Fibroblast of the conjunctiva (primary cell): ENCODE measurements at places on chromosomes 16 and 17.

- no peak for DNase-seq
These were observed 24.0 kb upstream of the GRIN2A start for GRCh38 chr16:10206215-10206614.

- DNase-seq: no peak
These were observed 542 bp downstream of the KLHL36 start for GRCh38 chr16:84648595-84649510.

GRCh38 chr17:66661411-66662256 lies 173.3 kb upstream of the CACNG5 start:
- DNase-seq: no peak

- peak; percentile 97 for DNase-seq
These were observed 3.6 kb upstream of the HROB start for GRCh38 chr17:44137891-44138709.

DNA sequence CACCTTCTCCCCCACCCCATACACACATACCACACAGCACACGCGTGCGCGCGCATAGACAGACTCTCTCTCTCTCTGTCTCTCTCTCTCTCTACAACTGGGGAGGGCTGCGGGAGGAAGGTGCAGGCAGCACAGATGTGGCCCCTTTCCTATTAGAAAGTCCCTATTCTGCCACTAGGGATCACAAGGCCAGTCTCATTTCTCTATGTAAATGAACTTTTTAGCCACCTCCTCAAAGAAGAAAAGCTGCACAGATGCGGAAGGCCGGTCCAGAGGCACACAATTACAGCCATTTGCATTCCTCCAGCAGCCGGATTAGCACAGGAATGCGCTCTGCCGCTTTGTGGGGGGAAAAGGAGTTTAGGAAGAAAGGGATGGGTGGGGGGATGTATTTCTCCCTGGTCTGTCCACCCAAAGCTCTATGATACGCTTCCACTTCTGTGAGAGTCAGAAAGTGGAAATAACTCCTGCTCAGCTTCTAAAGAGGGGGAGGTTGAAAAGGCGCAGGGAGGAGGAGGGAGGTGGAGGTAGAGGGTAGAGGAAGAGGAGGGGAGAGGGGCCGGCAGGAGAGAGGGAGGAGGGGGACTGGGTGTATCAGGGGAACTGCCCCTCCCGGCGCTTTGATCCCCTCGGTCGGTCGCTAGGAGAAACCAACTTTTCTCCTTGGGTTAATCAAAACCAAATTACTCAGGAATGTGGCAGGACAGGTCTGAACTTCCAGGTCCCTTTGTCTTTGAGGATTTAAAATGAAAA lies 11.7 kb downstream of the ZFHX3 start:
- no peak for DNase-seq

DNA sequence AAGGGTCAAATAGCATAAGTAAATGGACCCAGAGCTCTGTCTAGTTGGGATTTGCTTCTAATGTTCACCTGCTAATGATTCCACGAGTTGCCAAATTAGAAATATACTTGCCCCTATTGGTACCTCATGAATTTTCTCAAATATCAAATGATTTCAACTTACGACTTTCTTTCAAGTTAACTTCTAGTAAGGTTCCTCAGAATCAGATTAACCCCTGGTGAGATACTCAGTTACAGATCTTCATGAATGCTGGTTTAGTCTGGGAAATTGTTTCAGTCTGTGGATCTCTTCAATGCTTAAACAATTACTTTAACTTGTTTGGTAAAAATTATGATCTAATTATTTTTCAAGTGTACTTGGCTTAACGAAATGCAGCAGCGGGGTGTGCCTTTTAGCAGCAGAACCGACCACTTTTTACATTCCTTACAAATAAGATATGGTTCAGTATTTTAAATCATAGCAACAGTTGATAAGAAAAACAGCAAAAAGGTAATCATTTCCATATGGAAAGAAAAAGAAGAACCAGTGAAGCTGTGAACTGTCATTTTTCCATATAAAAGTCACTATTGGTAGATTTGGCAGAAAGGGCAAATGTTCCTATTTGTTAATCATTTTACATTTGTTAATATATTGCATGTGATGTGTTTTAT lies 34.5 kb downstream of the TUBD1 start:
- DNase-seq: no peak

GRCh38 chr17:39536468-39536867 lies 71.3 kb downstream of the NEUROD2 start:
- no peak for DNase-seq

DNA sequence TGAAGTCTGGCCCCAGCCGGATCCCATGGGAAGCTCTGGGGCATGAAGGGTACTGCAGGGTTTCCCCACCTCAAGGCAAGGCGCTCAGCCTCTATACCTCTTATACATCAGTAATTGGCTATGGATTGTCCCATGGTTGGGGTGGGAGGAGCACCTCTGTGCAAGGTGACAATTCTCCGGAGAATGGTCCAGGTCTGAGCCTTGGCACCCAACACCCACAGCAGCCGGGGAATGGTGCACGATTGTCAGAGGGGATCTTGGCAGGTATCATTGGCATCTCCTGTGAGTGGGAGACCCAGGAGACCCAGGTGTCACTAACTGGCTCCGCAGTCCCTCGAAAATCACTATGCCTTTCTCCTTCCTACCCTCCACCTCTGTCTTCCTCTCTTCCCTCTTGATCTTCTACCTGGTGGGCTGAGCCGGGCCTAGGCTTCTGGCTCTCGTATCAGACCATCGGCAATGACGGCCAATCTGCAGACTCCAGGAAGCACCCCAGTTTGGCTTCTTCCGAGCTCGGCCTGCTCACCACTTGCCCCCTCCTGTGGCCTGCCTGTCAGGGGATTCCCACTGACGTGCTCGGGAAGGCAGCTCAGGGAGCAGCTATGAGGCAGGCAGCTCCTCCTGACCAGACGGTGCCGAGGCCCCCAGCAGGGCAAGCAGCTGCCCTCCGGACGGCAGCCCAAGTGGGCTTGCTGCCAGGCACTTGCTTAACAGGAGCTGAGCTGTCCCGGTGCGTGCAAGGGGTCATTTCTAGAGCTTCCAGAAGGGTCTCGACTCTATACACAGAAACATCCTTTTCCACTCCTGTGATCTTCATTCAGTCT lies 10.0 kb upstream of the CALB2 start:
- DNase-seq: no peak

DNA sequence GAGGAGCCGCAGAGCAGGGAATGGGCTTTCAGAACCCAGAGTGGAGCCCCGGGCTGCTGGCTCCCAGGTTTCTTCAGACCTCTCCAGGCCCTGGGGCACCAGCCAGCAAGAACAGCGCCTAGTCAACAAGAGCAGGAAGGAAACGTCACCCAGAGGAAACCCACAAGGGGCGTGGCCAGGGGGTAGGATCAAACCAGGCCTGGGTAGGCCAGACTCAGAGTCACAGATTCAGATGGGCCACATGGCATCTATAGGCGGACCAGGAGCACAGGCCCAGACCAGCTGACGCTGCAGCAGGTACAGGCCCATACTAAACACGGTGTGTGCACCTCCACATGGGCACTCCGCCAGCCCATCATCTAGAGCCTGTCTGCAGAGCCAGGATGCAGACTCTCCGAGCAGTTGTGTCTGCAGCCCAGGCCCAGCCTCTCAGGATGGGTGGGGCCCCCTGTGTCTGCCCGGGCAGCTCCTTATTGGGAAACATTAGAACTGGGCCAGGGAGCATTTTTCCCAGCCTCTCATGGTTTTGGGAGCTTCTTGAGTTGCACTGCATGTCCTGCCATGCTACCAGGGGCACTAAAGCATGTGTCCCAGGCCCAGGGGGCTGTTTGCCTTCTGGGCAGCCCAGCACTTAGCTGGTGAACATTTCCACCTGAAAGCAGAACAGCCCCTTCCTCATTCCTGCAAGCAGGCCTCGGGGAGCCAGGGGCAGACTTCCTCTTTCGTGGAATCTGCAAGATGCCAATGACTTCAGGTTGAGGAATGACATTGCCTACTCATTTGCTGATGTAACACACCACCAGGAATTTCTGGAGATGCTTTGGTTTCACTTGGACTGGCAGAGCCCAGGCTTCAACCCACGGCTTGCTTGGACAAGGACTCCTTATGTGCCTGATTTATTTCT lies at the start of gene NLRP1:
Gene NLRP1, minus strand, starts transcription at position 127 of the 904 bp plus-strand sequence. CDS start 552 bp downstream, outside the sequence.
- DNase-seq: peak; percentile 59

GRCh38 chr17:29713626-29714025 lies 90.9 kb upstream of the CORO6 start:
- DNase-seq: no peak

GRCh38 chr16:48434653-48435317 lies 49.6 kb upstream of the SIAH1 start:
- peak; percentile 44 for DNase-seq

- DNase-seq: no peak
These were observed 3.0 kb downstream of the TSPAN10 start for GRCh38 chr17:81640011-81640410.

- peak; percentile 9 for DNase-seq
These were observed 46.9 kb upstream of the HNF1B start for GRCh38 chr17:37791447-37792399.

- DNase-seq: no peak
These were observed 111.7 kb downstream of the TANGO6 start for GRCh38 chr16:68954911-68955635.

- peak; percentile 56 for DNase-seq
These were observed 14.0 kb downstream of the UBALD2 start for GRCh38 chr17:76278952-76279741.

DNA sequence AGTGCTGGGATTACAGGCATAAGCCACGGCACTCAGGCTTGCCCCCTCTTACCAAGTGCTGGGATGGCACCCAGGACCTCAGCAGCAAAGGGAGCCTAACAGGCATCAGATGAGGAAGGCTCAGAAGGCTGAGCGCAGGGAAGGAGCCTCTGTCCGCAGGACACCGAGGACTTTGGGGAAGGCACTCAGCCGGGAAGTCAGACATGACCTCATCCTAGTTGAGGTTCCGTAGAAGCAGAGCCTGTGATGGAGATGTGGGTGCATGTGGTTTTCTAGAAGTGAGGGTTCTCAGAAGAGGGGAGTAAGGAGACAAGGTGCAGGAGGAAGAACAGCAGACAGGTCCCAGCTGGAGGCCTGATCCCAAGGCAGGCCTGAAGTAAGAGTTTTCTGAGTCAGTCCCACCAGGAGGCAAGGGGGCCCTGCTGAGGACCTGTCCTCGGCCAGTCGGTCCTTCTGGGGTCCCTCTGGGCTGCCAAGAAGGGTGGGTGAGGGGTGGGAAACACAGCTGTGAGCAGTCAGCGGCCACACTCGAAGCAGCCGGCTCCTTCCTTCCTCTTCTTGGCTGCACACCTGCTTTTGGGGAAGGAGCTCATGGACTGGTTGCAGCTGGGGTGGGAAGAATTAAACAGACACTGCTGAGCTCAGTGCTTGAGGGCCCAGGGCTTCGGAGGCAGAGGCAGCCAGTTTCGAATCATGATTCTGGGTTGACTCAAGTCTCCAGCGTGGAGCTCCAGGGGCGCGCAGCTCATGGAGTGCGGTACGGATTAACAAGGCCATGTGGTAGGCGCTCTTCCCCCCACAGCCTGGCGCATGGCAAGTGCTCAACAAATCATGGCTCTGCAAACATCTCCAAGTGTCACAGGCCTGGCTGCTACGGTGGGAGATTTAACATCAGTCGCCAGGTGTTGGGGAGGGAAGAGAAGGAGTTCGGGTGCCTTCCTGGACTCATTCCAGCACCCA lies 38.9 kb upstream of the SNN start:
- DNase-seq: no peak

- DNase-seq: no peak
These were observed 7.0 kb upstream of the OR2C1 start for GRCh38 chr16:3348547-3349167.

- DNase-seq: no peak
These were observed 10.4 kb downstream of the PRR11 start for GRCh38 chr17:59165933-59166342.

DNA sequence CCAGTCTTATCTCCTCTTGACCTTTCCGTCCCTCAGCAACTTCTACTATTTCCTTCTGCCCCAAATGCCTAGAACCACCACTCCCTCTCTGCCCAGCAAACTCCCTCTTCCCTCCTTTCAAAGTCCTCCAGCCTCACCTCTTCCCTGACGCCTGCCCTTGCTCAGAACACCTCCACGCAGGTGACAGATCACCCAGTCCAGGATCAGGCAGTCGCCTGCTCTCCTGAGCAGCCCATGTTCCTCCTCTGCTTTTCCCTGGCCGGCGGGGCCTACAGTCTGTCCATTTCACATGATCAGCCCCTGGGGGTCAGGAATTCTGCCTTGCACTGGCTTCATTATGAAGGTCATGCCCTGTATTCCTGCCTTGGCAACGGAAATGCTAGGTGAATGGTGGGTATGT lies 422 bp downstream of the CD300LF start:
- no peak for DNase-seq

GRCh38 chr16:5252791-5253190 lies 155.2 kb upstream of the EEF2KMT start:
- DNase-seq: no peak

DNA sequence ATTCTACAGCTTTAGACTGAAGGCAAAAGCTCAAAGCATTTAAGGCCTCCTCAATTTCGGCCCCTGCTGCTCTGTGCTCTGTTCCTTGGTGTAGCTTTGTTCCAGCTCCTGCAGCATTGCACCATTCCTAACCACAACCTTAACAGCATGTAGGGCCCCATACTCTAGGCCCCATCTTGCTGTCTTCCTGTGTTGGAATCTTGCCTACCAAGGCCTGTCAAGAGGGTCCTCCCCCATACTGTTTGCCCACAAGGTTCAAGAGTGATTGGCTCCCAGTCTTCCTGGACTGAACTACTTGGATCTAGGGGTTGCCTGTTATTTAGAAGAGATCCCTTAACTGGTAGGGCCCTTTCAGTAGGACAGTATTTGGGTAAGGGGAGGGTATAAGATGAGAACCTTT lies 26.8 kb downstream of the TRPV2 start:
- no peak for DNase-seq
